CMK (cell line): ENCODE measurements at places on chromosomes 4 and X.

GRCh38 chr4:62543002-62543401 is 1342.9 kb downstream of the ADGRL3 start:
- no peak for DNase-seq

GRCh38 chr4:87066403-87067123 is 131.8 kb downstream of the AFF1 start:
- DNase-seq: no peak

DNA sequence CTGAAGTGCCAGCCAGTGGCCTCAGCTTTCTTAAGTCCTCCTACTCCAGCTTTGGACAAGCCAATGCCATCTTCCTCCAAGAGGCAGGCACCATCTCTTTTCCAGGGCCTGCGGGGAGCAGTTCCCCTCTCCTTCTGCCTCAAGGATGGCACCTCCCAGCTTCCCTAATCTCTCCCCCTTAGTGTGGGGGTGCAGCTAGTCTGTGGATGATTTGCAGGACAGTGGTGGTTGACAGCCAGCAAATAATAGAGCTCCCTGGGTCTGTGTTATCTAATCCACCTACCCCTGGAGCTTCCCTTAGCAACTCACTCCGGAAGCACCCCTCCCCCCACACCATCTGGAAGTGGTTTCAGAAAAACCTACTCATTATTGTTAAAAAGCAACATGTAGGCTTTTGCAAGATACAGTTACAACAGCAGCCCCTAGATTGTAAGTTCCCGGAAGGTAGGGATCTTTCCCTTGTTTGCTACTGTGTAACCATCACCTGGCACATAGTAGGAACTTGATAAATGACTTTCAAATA is 247.1 kb downstream of the BCOR start:
- no peak for DNase-seq

DNA sequence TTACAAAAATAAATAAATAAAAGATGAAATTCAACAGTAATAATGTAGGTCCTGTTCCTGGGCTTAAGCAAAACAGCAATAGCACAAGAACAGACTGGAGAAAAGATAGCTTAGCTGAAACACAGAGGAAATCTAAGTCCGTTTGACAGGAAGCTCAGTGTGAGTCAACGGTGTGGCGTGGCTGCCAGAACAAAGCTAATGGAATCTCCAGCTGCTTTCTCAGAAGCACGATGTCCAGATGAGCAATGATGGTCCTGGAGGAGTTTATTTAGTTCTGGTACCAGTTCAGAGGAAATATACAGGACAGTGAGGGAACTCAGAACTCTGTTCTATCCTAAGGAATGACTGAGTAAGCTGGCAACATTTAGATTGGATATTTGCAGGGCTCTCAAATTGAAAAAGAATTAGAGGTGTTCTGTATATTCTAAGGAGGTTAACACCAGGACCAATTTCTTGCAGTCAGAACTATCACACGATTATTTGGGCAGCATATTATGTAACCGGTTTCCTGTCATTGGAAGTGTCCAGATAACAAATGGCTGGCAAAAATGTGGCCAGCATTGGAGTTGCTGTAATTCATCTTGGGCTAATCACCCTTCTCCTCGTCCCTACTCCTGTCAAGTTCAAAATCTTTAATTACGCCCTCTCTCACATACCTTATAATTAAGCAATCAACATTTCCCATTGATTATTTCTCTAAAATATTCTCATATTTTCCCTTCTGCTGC is 12.7 kb downstream of the GAB3 start:
- no peak for DNase-seq

DNA sequence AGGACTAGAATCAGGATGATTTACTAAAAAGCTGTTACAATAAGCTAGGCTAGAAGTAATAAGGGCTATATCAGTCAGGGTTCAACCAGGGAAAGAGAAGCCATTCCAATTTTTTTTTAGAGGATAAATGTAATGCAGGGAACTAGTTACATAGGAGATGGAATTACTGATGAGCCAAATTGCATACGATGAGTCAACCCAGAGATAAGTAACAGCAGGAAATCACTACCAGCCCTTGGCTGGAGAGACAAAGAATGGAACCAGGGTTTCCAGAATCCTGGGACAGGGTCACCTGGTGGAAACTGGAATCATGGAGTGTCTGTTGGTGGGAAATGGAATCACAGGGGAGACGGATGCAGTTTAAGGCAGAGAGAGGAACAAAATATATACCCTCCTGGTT is 13.1 kb upstream of the MAGEA4 start:
- DNase-seq: no peak

DNA sequence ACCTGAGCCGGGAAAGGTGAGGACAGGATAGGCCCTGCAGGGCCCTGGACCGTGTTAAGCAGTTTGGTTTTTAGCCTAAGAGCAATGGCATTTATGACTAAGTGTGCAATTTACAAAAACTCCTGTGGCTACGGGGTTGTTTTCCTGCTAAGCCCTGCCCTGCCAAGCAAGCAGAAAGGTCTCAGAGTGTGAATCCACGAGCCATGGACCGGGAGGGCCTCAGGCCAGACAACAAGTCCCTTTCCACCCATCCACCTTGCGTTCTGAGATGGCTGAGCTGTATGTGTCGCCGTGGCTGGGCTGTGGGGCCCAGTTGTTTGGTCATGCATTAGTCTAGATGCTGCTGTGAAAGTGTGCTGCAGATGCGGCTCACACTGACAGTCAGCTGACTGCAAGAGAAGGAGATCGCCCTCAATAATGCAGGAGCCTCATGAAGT is 33.9 kb upstream of the AFAP1 start:
- no peak for DNase-seq

- no peak for DNase-seq
Observed at GRCh38 chrX:6941041-6941440, 206.5 kb upstream of the STS start.

GRCh38 chrX:34770511-34770910 is 113.4 kb upstream of the TMEM47 start:
- no peak for DNase-seq

DNA sequence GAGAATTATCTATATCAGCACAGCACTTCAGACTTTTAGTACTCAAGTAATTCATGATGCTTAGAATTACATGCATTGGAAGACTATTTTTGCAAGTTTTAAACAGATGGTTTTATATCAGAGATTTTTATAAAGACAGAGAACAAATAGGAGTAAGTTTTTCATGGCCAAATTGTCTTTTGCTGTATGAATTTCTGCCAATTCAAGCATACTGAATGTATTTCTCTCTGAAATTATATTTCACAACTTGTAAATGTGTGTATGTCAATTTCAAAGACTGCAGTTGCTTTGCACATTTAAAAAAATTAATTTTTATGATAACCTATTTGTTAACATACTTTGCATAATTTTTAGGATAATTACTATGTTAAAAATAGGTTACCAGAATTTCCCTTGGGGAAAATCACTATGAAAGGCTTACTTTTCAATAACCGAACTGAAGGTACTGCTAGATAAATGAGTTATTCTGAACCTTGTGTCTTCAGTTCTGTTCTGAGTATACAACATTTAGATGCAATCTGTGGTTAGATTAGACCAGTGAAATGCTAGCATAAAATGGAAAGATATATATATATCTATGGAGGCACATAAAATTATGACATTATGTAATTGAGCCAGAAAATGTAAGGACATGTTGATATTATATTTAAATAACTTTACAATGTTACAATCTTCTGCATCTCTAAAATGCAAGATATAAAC is 1344.2 kb upstream of the PABPC4L start:
- DNase-seq: no peak

DNA sequence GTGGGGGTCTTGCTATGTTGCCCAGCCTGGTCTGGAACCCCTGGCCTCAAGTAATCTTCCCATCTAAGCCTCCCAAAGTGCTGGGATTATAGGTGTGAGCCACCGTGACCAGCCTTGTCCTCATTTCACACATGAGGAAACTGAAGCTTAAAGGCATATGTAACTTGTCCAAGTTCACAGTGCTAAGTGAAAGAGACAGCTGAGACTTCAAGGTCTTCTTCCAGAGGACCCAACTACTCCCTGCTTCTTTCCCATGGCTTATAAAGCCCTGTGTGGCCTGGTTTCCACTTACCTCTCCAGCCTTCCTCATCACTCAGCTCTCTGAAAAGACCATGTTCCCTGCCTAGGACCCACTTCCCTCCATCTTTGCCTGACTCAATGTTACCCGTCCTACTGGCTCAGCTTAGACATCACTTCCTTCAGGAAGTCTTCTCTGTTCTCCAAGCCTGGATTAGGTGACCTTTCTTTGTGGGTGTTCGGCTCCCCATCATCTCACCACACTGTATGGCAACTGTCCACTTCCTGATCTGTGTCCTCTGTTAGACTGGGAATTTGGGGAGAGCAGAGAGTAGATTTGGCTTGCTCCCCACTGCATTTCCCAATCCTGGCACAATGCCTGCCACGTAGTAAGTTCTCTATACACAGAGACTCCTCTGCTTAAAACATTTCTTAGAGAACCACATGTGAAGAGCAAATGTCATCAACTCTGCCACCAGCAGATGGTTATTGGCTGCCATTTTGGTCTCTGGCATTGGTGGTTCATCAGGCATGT is 30.4 kb upstream of the LAMP2 start:
- DNase-seq: no peak

- DNase-seq: no peak
Observed at GRCh38 chr4:161817914-161818313, 345.9 kb downstream of the FSTL5 start.

DNA sequence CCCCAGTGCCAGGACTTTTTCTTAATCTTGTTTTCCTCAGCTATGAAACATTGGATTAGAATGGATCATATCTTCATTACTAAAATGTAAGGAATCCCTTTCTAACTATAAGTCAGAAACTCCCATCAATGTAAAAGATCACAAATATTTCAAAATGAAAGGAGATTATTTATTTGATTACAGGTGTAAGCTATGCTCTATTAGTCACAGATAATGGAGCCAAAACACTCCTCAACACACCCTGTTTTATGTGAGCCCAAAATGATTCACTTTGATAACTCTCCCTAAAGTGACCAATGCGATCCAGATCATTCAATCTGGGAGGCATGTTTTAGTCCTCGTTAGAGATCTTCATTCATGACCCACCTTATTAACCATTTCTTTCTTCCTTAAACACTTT is 566.7 kb upstream of the TENM3 start:
- no peak for DNase-seq

DNA sequence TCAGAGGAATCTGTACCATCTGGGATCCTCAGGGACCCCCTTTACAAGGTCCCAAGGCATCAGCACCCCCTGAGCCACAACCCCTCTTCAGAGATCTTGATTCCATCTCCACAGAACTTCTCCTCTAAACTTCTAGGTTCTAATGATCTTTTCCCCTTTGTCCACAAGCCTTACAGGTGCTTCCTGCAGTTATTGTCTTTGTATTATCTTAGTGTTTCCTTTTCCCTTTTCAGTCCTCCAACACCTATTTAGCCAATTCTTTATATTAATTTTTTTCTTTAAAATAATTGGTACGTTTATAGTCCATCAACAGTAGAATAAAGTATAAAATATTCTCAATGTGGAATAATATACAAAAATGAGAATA is 35.2 kb upstream of the FAM241A start:
- DNase-seq: no peak

- no peak for DNase-seq
Observed at GRCh38 chrX:151938172-151938571, 25.5 kb downstream of the MAGEA4 start.

DNA sequence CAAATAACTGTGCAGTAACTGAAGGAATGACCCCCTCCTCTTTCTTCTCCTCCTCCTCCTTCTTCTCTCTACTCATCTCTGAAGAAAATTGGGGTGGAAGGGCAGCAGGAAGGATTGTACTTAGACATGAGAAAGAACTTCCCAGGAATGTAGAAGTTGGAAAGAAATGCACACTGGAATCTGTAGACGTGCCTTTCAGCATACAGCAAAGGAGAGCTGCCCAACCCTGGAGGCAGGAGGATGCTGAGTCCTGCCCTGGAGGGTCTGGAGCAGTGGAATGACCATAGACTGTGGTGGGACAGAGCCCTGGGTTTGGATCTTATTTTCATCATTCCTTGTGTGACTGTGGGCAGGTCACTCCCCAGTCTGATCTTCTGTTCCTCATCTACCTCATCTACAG is 80.1 kb downstream of the PJA1 start:
- no peak for DNase-seq

- DNase-seq: no peak
Observed at GRCh38 chrX:153519569-153520286, 2.3 kb downstream of the ATP2B3 start.

GRCh38 chrX:103220511-103221323 is 5.8 kb downstream of the BEX4 start:
- no peak for DNase-seq

GRCh38 chr4:137421796-137422195 is 110.5 kb downstream of the PCDH18 start:
- DNase-seq: no peak

- DNase-seq: no peak
Observed at GRCh38 chrX:23742174-23742696, 841 bp downstream of the ACOT9 start.

GRCh38 chr4:14264437-14264836 is 636.9 kb upstream of the BOD1L1 start:
- DNase-seq: no peak

DNA sequence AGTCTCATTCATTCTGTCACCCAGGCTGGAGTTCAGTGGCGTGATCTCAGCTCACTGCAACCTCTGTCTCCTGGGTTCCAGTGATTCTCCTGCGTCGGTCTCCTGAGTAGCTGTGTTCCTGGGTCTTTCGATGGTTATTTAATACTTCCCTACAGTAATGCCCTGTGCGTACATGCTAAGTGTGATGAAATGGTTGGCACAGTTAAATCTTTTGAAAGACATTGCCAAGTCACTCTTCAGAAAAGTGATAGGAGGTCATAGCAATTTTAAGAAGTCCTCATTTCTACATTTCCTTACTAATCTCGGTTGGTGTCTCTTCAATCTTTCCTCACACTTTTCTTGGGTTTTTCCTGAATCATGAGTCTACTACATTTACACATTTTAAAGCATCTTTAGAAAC is 14.4 kb downstream of the HTT-AS start:
- no peak for DNase-seq

- no peak for DNase-seq
Observed at GRCh38 chrX:155259752-155260151, 4.5 kb downstream of the RAB39B start.

GRCh38 chr4:84235126-84235944 is 263.8 kb downstream of the NKX6-1 start:
- DNase-seq: no peak

GRCh38 chr4:125444166-125444565 is 129.4 kb downstream of the FAT4 start:
- no peak for DNase-seq

GRCh38 chr4:41209187-41209586 is 5.2 kb downstream of the APBB2 start:
- DNase-seq: no peak
